ENCODE measurements at places on chromosomes 4 and X.
A peak's percentile ranks its signal among the peaks of the same experiment; 100 is the strongest.

DNA sequence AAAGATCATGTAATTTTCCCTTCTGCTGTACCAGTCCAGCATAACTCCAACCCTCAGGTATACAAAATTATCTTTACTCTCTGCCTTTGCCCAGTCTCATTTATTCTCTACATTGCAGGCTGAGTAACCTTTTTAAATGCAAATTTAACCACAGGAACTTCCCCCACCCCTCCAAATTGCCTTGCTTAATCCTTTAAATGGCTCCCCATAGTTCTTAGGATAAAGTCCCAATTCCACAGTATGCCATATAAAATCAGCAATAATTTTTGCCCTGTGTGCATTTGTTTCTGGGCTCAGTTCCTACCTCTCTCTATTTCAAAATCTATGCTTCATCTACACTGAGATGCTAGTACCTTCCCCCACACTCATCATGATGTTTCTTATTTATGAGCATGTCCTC is 879.7 kb downstream of the RPA4 start:
- DNase-seq: no peak

- no peak for DNase-seq
These were observed 108.3 kb upstream of the KLHL4 start for GRCh38 chrX:87409113-87409841.

GRCh38 chrX:68728186-68728585 is 80.7 kb downstream of the STARD8 start:
- peak; percentile 14 for DNase-seq

- no peak for DNase-seq
These were observed 408.0 kb upstream of the SPOCK3 start for GRCh38 chr4:167642250-167642649.

DNA sequence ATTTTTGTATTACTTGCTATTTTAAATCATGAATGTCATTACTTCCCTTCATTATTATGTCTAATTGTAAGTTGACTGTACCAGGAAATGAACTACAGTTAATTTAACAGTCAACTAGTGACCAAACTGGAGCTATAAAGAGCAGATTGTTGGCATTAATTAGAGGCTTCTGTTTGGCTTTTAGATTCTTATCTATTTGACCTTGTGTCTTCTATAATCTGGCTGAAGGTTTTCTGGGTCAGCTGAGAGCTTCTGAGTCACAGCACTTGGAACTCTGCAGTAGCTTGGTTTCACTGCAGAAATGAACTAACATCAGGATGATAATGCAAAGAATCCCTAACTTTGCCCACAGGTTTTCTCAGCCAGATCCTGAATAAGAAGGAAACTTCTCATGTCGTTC is 169.2 kb upstream of the LEF1 start:
- no peak for DNase-seq

DNA sequence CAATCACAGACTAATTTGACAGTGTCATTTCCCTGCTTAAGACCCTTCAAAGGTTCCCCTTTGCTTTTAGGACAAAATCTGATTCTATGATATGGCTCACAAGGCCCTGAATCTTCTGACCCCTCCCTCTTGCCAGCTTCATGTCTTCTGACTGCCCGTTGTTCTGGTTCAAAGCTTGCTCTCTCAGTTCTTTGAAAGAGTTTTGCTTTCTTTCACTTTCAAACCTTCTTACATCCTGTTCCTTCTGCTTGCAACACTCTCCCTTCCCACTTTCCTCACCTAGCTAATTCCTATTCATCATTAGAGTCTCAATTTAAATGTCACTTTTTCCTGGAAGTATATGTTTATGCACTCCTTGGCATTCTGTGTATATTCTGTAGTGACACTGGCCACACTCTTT is 299.2 kb downstream of the IDS start:
- DNase-seq: no peak

GRCh38 chr4:165096776-165097175 is 15.9 kb downstream of the TMEM192 start:
- DNase-seq: no peak

DNA sequence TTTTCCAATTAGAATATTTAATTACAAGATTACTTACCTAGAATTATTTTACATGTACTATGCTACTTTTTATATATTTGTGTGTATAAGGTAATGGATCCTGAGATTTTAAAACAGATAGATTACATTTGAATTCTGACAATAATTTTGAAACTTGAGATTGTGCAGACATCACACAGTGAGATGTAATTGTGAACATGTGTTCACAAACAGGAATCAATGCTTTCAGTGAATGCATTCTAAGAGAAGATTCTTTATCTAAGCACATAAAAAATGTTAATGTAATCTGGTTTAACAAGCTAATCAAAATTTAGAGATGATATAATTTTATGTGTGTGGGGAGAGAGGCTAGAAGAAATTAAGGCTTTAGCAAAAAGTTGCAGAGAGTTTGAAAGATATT is 1925.5 kb downstream of the ARAP2 start:
- no peak for DNase-seq

DNA sequence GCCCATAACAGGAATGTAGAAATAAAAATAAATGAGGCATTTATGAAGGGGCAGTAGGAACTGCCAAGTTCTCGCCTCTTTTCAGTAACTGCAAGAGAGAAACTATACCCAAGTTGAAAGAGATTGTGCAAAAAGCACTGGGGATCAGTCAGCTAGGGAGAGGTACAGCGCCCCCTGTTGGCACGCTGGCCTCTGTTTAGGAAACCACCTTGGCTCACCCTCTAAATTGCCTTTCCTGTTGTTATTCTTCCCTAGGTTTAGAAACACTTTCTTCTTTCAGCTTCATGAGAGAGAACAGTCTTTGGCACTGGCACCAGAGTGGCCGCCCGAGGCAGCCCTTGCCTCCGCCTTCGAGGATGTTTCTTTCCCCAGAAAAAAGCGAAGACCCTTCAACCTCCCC is 348.5 kb downstream of the MID1IP1 start:
- peak; percentile 87 for DNase-seq

DNA sequence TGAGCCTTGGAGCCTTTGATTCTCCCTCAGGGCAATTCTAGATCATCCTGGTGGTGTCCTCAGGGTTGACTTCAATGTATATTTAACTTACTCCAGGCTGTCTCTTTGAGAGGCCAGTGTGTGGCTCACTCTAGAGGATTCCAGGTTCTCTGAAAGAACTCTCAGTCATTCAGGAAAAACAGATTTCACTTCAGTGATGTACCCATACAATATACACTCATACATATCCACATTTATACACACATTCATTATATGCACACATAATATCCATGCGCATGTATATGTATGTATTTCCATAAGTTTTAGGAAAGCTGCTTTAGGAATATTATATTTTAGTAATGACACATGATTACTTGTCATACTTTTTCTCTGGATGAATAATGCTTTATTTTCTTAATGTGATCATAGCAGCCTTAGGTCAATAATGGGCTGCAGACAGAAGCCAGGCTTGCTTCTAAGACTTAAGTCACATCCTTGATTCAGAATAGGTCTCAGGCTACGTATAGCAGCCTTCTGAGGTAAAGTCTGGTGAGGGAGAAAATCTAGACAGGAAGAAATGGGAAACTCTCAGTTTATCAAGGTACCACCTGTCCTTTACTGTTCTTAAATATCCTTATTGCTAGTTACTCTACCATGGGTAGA is 397.0 kb downstream of the GPAT3 start:
- no peak for DNase-seq

GRCh38 chr4:143354990-143355389 is 18.3 kb downstream of the GAB1 start:
- DNase-seq: no peak

DNA sequence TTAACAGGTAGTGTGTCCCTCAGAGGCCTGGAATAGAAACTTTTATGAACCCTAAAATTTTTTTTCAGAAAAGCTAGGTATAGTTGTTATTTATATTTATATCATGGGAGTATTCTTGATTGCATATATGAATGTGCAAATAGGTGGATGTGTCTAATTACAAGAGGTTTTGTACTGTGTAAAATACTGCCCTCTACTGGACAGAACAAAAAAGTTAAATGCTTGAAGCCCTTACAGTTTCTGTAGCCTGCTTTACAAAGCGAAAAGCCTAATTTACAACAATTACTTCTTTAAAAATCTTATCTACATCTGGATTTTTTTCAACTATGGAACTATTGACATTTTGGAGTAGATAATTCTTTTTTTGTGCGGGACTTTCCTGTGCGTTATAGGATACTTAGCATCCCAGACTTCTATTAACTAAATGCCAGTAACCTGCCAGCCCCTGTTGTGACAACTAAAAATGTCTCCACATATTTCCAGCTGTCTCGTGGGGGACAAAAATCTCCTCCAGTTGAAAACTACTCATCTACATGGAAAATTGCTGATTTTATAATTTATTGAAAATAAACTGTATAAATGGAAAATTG is 35.1 kb downstream of the ENPEP start:
- no peak for DNase-seq

GRCh38 chr4:183700407-183700806 is 41.3 kb downstream of the TRAPPC11 start:
- DNase-seq: no peak

DNA sequence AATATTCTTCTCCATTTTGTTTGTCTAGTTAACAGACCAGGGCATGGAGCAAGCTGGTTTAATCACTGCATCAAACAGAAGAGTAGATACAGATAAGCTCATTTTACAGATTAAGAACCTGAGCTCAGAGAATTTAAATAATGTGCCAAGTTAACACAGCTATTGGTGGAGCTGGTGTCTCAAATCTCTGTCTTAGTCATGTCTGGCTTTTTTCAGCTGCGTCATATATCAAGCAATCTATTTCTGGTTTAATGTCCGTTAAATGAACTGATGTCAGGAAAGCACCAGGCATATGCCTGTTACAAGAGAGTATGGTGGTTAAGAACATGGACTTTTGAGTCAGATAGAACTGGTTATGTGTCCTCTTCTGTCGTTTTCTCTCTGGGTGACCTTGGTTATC is 79.8 kb upstream of the ADGRA3 start:
- DNase-seq: no peak

GRCh38 chr4:75284831-75285230 is 229.4 kb downstream of the RCHY1 start:
- no peak for DNase-seq

GRCh38 chr4:40378619-40379018 is 43.5 kb downstream of the CHRNA9 start:
- DNase-seq: no peak

- peak; percentile 49 for DNase-seq
These were observed 4.5 kb downstream of the SNX25 start for GRCh38 chr4:185213877-185214276.

GRCh38 chr4:98601708-98602107 is 56.7 kb downstream of the TSPAN5 start:
- no peak for DNase-seq

- no peak for DNase-seq
These were observed 62.7 kb upstream of the SCML1 start for GRCh38 chrX:17674601-17675000.

GRCh38 chr4:6032249-6033244 is 14.3 kb upstream of the C4orf50 start:
- no peak for DNase-seq

All from Peyer's patch (tissue), 4 donors.